ENCODE measurements at places on chromosomes 5 and 9. TPM values are rescaled to one million over a fixed set of nuclear protein-coding genes. Genes with fewer than 3 reads are reported as not detected.
A peak's percentile ranks its signal among the peaks of the same experiment; 100 is the strongest.

- peak; percentile 95 for DNase-seq
Observed at GRCh38 chr5:76331126-76331525, 72.0 kb upstream of the IQGAP2 start.

DNA sequence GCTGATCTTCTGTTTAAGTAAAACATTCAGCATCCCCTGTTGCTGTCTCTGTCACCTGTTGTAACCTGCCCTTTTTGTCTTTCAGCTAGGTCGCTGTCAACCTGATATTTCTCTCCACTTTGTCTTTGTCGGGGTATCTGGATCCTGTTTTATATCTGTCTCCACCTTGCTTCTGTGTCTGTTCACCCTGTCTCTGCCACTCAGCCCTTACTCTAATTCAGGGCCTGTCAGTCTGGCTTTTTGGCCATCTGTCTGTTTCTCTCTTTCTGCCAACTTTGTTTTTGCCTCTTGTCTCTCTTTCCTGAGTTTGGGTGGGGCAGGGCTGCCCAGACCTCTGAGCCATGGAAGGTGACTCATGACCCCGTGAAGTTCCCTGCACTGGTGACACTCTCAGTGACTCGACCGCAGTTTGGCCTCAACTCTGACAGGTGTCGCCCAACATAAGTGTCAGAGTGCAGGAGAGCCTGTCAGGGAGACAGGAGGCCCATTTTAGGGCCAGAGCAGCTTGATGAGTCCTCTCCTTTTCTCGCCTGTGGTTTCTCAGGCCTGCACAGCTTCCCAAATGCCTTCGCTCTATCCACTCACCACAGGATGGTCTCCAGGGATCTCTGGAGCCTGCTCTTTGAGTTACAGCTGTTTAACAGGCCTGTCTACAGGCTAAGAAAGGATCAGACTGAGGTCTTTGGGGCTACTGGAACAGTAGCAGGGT, 868 bp downstream of the ZBTB43 start:
- DNase-seq: peak; percentile 23

GRCh38 chr5:132489871-132490483, 596 bp downstream of the IRF1 start:
- no peak for DNase-seq

DNA sequence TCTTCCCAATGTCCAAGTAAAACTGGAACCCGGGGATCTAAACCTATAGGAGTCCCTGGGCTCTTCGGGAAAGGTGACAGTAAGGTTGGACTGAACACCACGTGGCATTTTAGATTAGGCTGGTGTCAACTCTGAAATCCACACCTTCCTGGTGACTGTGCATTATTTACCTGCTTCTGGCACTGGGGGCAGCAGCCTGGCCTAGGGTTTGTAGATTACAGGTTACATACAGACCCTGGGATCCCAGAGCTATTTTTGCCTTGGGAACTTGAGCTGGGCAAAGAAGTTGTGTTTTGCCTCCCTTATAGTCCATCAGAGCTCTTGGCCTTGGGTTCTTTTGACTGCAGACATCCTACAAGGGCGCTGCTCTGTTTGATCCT, 173.2 kb downstream of the DAB2IP start:
- DNase-seq: no peak

- DNase-seq: no peak
Observed at GRCh38 chr9:90038763-90039162, 434.0 kb downstream of the GADD45G start.

DNA sequence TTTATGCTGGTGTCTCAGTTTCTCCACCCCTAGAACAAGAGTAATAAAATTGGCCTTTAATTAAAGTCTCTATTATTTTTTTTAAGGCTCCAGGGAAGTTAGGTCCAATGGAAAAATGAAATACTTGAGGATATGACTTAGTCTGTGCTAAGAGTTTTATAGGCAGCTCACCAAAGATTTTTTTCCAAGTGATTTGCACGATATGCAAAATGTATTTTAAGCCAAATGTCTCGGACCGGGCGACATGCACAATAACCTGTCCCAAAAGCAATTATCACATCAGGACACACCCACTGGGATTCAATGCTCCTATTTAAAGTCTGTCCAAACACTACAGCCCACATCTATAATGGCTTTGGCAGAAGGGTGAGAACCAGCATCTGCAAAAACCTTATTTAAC, 136.1 kb upstream of the ANKH start:
- no peak for DNase-seq

- DNase-seq: no peak
Observed at GRCh38 chr5:89436464-89436863, 553.5 kb upstream of the MEF2C start.

GRCh38 chr5:133848341-133848811, 120.0 kb downstream of the C5orf15 start:
- DNase-seq: no peak

- DNase-seq: no peak
Observed at GRCh38 chr5:61115968-61116367, 46.3 kb downstream of the SMIM15 start.

COL15A1 gene
- under 0.01 TPM for total RNA-seq

SPATA9 gene
- total RNA-seq: under 0.01 TPM

Data from hematopoietic multipotent progenitor cell (in vitro differentiated cells).